ENCODE measurements at places on chromosomes 1 and 21.

GRCh38 chr1:29807689-29808088 is 571.4 kb downstream of the PTPRU start:
- DNase-seq: no peak

DNA sequence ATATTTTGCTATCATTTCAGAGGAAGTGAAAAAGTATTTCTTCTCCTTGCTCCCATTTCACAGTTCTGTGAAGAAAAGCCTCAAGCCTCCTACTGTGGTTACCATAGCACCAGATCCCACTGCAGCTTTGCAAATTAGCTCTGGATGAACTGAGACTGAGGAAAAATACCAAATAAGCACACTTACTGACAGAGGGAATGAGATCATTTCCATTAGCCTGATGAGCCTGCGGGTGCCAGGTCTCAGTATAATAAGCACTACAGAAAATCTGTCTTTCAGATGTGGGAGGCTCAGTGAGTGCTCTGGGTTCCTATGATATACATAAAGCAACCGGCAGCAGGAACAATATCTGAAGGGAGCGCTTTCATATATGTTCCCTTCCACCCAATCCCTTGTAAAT is 21.4 kb downstream of the XKR8 start:
- DNase-seq: no peak

GRCh38 chr21:29359718-29360117 is 61.0 kb downstream of the BACH1 start:
- no peak for DNase-seq

DNA sequence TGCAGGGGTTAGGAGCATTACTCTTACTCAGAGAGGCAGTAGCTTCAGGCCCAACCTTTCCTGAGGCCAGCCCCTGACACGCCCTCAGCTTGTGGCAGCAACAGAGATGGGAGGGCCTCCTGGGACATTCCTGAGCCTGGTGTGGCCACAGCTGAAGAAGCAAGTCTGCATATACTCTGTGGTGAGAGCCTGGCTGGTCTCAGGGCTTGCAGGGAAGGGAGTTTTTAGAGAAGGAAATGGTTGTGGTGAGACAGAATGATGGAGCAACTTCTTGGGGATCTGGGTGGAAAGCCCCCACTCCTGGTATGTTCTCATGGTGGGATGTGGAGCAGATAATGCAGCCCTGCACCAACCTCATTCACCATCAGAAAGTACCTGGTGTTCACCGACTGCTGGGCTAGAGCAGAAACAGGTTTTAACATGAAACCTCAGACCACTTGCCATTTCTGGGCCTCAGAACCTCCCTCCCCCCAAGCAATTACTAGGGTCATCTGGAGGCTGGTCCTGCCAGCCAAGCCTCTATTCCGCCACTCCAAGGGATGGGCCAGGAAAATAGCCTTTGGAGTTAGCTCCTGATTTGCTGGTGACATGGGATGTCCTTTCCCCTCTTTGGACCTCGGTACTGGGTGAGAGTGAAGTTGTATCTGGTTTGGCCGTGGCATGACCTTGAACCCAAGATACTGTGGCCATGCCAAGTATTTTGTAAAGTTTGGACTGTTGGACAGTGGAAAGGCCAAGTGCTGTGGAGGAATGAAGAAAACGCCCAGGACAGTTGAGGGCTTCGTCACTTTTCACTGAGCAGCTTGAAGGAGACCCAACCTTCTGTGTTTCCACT is 28.1 kb upstream of the RNF19B start:
- DNase-seq: no peak

DNA sequence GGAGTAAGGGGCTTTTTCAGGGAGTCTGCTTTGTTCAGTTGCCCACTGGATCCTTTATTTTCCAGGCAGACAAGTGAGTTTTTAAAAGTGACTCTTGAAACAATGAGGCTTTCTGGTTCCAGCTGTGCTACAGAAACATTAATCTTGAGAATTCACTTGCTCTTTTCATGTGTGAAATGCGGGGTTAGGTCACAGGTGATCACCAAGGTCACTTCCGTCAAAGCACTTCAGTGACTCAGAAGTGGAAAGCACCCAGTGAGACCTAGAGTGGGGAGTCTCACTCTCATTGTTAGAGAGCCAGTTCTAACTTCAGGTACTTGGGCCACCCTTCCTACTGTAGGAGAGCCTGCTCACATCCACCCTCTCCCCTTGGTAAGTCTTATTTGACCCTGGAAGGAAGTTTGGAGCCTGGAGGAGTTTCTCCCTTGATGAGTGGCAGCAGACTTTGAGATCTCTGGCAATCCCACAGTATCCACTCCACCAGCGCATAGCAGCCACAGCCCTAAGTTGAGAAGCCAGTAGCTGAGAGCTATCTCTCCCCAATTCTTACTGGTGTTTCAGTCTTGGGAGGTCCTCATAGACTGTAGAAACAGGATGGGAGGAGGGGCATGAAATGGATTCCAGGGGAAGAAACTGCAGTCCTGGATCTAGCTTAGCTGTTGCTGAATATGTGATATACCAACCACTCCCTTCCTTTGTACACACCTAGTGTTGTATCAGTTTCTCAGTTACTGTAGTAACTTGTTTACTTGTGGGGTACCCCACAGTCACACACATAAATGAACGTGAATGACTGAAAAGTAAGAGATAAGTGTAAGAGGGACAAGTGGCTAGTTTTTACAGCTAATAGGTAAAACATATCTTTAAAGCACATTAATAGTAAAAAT is 3.1 kb downstream of the TACSTD2 start:
- DNase-seq: no peak
